Muscle of arm (tissue), 14 donors: ENCODE measurements at places on chromosomes 2 and 18.

DNA sequence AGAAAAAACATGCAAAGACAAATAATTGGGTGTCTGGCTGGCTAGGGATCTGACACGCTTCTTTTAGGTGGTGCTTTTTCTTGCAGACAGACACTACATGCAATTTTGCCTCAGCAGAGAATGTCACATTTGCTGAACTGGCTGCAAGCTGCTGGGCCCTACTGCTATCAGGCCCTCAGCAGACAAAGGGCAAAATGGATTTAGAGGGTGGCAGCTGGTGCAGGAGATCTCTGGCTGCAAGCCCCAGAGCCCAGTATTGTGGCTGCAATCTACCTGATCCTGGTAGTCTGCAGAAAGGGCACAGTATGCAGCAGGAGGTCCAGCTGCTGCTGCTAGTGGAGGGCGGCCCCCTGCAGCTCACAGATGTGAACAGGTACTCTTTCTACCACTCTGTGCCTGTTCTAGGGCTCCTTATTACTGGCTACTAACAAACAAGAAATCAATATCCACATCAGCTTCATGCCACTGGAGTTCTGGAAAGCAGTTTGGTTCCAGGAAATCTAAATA is 796.7 kb upstream of the CELF4 start:
- DNase-seq = no peak

DNA sequence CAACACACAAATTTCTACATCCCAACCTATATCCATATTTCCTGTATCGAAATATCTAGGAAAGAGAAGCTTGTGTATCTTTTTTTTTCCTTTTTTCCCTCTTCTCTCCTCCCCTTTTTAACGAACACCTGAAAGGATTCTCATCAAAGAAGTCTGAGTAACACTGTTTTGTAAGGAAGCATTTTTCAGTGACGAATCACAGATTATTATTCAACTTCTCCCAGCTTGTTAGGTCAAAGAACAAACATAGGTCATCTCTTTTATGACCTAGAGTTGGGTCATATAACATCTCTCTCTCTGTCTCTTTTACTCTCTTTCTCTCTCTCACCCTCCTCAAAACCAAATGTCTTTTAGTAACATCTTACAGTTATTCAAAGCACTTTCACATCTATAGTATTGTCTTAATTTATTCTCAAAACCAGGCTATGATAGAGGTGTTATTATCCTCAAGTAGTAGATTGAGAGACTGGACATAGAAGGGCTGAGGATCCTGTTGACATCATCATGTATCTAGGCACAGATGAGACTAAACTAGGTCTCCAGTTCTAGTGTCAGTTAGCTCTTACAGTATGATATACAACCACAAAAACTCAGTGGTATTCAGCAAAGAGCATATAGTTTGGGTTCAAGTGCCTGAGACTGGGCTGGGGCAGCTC is 80.1 kb upstream of the SPOPL start:
- no peak for DNase-seq

DNA sequence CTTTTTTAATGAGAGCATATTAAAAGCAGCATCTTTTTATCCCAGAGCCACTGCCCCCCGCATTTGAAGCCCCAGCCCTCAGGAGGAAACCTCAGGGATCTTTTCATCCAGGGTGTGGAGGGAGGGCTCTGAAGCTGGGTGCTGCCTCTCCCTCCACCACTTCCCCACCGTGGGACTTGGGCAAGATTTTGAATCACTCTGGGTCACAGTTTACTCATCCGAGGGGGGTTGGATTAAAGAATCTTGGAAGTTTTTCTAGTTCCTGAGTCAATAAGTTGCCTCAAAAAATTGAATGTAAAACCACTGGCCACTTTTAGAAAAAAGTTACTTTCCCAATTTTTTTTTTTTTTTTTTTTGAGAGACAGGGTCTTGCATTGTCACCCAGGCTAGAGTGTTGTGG is 62.0 kb upstream of the ANKRD44 start:
- no peak for DNase-seq

DNA sequence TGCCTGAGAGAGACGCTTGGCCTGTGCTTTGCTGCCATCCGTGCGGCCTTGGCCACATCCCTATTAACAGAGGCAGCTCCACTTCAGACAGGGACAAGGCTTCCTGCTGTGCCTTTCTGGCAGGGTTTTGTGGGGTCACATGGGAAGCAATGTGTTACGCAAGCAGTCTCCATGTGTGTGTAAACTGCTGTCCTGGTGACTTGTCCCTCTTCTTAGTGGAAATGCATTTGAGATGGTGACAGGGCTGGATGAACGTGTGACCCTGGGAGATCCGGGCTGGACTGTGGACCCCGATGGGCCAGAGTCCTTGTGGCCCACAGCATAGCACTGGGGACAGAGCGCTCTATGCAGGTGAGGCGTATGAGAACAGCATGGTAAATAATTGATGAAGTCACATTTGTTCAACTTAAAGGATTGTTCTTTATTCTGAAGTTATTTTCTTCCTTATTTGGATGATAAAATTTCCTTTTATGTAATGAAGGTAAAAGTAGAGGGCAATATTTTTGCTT is 23.2 kb downstream of the ASB1 start:
- DNase-seq = no peak
